CD4-positive, alpha-beta T cell (primary cell): ENCODE measurements at places on chromosomes 3 and 15.

GRCh38 chr3:156285626-156286025 is 165.2 kb downstream of the KCNAB1 start:
- no peak for DNase-seq

GRCh38 chr3:114518206-114518808 is 224.5 kb downstream of the TIGIT start:
- no peak for DNase-seq

GRCh38 chr3:107488942-107489341 is 33.8 kb upstream of the BBX start:
- DNase-seq = no peak

DNA sequence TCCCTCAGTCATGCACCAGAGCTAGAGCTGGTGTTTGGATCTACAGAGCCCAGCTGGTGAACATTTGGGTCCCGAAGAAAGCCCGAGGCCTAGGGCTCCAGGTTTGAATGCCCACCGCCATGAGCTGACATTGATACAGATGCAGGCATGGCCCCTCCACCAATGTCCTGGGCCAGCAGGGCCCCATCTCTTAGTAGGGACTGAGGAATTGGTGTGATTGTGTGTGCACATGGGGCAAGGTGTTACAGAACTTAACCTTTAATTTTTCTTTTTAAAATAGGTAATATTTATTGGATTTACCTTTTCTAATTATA is 11.0 kb downstream of the PODXL2 start:
- no peak for DNase-seq

DNA sequence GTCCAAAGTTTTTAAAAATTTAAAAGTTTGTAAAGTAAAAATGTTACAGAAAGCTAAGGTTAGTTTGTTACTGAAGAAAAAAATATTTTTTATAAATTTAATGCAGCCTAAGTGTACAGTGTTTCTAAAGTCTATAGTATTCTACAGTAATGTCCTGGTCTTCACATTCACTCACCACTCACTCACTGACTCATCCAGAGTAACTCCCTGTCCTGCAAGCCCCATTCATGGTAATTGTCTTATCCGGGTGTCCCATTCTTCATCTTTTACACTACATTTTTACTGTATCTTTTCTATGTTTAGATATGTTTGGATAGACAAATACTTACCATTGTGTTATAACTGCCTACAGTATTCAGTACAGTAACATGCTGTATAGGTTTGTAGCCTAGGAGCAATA is 36.7 kb upstream of the ATP10A start:
- no peak for DNase-seq

DNA sequence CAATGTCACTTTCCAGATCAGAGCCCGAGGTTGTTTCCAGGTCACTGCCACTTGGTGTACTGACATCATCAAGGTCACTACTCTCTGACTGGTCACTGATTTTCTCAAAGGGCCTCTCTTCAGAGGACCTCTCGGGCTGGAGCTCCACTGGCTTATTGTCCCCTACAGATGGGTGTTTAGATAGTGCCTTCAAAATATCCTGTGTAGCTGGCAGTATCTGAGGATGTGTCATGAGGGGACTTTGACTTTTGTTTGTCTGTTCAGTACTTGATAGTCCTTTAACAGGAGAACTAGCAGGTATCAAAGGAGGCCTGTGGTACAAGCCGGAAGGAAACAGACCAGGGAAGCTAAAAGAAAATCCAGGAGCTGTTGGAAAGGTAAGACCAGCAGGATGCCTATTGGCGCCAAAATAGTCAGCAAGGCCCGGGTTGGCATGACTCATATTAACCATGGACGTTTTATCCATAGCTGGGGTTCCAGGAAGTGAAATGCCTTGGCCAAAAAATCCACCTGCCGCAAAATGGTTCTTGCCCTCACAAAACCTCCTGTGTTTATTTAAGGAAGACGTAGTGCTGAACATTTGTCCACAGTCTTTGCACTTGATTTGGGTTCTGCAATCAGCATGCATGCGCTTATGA is 547.3 kb downstream of the MECOM start:
- no peak for DNase-seq

GRCh38 chr3:136350557-136350956 is 100.4 kb downstream of the PCCB start:
- DNase-seq = no peak

GRCh38 chr15:74245342-74245931 is 9.3 kb downstream of the CCDC33 start:
- DNase-seq = no peak

- DNase-seq = no peak
Measured at GRCh38 chr3:149603126-149604074, 54.4 kb downstream of the WWTR1 start.

- no peak for DNase-seq
Measured at GRCh38 chr15:39040861-39041260, 476.2 kb upstream of the RASGRP1 start.

GRCh38 chr3:40396406-40396805 is 9.4 kb downstream of the ENTPD3 start:
- DNase-seq = no peak

- DNase-seq = no peak
Measured at GRCh38 chr3:23116081-23116837, 86.9 kb upstream of the UBE2E2 start.

- DNase-seq = no peak
Measured at GRCh38 chr3:23761440-23761896, 44.3 kb upstream of the UBE2E1 start.

DNA sequence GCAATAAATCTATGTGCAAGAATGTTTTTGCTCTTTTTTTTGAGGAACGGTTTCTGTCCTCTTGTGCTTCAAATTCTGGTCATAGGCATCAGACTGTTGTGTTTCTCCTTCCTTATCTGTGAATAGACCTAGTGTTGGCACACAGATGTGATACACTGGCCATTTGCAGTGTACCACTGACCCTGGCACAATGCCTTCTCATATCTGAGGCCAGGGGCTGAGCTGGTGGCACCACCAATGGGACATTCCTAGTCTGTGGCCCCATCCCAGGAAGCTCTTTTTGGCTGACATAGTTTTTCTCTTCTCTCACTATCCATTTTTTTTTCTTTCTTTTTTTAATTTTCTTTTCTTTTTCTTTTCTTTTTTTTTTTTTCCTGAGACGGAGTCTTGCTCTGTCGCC is 40.4 kb downstream of the SH3GL3 start:
- DNase-seq = no peak

- no peak for DNase-seq
Measured at GRCh38 chr3:124419303-124419702, 310.9 kb upstream of the UMPS start.

DNA sequence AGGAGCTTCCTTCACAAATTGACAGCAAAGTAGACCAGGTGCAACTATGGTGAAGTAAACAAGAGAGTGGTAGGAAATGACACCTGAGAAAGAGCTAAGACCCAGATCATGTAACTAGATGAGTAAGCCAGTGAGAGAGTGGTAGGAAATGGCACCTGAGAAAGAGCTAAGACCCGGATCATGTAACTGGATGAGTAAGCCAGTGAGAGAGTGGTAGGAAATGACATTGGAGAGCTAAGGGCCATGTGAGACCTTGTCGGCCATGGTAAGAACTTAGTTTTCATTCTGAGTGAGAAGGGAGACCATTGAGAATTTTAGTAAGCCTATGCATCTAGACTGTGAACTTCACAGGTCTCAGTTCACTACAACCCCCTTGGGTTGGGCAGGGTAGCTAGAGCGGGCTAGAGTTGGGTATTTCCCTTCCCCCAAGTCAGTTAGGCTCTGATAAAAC is 5.4 kb upstream of the SENP7 start:
- DNase-seq = peak; percentile 21

DNA sequence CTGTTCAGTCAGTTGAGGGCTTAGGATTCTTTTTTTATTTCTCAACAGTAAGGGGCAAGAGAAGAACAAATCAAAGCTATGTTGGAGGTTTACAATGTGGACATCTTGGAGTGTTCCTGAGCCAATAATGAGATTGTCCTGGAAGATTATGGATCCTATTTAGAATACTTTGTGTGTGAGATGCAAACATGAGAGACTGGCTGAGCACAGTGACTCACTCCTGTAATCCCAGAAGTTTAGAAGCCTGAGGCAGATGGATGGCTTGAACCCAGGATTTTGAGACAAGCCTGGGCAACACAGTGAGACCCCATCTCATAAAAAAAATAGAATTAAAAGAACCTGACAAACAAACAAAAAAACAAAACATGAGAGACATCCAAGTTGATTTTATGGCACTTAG is 351.6 kb downstream of the GAP43 start:
- no peak for DNase-seq

DNA sequence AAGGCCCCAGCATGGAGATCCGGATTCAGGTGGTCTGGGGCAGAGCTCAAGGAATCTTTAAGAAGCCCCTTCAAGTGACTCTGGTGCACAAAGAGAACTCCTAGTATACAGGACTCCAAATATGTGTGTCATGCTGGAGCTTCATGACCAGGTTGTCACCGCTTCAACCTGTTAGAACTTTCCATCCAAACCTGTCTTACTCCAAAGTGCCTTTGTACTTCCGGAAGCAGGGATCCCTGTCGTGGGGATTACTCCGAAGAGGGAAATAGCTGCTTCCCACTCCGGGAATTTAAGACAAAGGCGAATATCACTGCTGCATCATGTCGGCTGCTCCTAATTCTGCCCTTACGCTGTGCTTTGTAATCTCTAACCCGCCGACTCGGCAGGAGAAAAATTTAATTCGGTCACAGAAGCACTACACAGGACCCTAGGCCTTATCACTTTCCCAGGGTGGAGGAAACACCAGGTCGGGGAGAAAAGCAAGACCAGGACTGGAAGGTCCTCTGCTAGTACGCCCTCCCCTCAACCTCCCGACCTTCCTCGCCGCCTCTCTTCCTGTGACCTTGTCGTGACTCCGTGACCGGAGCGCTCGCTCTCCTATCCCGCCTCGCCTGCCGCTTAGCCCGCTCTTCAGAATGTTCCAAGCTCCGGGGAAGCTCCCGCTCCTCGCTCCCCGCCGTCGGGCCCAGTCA is 730 bp downstream of the HIGD1A start:
- peak; percentile 3 for DNase-seq

DNA sequence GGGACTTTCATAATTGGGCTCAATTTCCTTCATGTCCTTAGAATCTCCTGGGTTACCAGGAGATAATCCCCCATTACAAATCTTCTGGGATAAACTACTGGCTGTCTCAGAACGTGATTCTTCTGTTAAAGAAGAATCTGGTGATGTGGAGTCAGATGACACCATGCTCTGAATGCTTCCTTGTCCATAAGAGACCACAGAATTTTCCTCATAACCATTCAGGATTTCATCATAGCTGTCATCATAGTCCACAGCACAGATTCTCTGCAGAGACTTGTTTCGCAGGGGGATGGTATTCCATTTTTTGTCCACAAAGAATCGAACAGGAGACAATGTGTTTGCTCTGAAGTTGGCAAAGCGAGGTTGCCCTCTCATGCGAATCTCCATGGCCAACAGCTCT is 109.8 kb upstream of the TSPAN3 start:
- no peak for DNase-seq

DNA sequence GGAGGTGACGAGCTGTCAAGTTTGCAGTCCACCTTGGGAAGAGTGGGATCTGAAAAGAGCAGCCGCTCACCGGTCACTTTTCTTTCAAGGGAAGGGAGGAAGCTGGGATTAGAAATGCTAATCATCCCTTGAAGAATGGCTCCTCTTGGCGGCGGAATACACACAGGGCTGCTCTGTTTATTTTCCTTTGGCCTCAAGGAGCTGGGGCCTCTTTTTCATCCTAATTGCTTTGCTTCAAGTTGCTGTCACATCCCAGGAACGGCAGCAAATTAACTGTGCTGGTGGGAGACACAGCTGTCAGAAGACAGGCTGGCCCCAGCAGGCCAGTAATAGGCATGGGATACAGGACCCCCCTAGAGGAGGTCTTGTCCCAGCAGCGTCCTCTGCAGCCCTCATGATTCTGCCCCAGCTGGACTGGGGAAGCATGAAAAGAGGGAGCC is 6.7 kb downstream of the KBTBD13 start:
- DNase-seq = no peak

DNA sequence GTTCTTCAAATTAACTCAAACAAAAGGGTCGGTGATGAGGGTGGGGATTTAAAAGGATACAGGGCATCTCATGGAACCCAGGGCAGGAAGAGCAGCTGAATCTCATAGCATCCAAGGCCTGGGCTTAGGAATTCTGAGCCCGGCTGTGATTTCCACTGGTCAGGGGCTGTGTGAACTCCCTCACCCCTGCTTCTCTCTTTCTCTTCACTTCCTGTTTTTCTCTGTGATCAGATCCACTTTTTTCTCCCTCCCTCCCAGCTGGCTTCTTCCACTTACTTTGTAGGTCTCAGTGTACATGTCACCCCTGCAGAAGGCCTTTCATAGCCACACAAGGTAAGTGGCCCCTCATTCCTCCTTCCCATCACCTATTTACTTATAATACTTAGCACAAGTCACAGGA is 68.2 kb upstream of the CORO2B start:
- DNase-seq = no peak

GRCh38 chr15:90465930-90466567 is 63.7 kb upstream of the CRTC3 start:
- no peak for DNase-seq

DNA sequence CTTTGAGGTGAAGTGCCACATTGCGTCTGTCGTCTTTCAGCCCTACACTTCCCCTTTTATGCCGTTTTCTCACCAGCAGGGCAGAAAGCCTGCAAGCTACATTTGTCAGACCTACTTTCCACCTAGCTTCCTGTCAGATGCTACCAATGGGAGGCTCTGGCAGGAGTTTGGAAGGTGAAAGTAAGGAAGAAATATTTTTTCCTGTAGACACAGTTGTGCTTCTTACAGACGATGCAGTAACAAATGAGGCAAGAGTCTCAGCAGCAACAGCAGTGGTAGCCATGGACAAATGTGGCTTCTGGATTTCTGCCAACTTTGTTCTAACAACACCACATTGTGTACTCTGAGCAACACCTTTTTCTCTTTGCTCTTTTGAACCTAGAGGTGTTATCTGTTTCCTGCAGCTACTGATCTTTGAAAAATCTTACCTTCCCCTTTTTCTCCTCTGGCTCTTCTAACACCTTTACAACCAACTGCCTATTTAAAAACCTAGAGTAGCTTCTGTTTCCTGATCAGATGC is 70.6 kb upstream of the STT3B start:
- peak; percentile 20 for DNase-seq

- DNase-seq = no peak
Measured at GRCh38 chr3:29611252-29611651, 330.4 kb downstream of the RBMS3 start.

DNA sequence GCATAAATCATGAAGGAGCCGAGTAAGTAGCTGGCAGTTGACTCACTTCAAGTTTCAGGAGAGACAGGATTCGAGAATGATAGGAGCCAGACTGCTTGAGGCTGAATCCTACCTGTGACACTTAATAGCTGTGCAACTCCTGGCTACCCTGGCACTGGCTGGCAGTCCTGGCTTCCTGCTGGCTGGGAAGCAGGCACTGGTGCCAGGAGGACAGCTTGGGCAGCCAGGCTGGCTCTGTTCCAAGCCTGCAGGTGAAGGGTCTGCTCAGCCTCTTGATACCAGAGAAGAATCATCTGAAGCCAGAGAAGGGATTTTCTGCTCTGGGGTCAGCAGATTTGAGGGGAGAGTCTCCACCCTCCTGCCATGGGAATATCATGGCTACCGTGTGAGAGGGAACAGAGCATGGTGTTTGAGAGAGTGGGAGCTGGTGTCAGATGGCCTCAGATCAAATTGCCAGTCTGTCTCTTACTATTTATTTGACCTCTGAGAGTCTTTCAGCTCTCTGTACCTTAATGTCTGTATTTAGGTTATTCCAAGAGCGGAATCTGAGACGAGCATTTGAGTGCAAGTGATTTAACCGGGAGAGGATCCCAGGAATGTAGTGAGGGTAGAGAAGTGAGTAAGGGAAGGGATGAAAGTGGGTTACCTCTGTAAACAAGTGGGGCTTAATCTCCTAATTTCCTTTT is 4.4 kb upstream of the XIRP1 start:
- DNase-seq = no peak

- DNase-seq = no peak
Measured at GRCh38 chr15:35115155-35115725, 30.1 kb upstream of the NANOGP8 start.
